GM23338 (cell line): ENCODE measurements at places on chromosomes 6 and 20. TPM values are rescaled to one million over a fixed set of nuclear protein-coding genes. Genes with fewer than 3 reads are reported as not detected.

DNA sequence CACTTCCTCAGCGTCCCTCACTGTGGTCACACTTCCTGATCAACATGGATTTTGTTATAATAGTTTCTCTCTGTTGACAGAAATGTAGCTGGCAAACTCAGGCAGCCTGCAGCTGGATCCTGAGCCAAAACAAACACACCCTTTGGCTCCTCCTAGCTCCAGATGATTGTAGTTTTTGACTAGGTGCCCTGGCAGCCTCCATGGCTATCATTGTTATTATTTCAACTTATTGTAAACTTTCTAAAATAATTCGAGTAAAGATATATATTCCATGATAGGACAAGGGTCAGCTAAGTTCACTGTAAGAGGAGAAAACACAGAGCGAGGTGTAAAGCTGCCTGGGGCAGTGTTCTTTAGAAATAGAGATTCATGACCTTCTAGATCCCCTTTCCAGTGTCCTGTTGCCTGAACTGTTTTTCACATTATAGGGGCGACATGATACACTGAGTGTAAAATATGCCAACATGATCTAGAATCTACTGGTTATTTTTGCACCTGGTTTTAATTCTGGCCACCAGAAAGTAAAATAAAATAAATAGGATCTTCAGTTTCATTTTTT is 98.2 kb upstream of the HDGFL1 start:
- peak; percentile 5 for DNase-seq
- no peak overlapping the region for H3K4me3 ChIP-seq
- H3K36me3 ChIP-seq: no peaks in the 10 kb centered on the region
- H3K4me1 ChIP-seq: 0 out of 2 replicates have a peak, but pooled peaks cover 3% of the 10 kb centered on the region
- 0 out of 2 replicates have a peak overlapping the region, but pooled peaks have one; percentile 30 for H3K27ac ChIP-seq
- no peaks in the 10 kb centered on the region for H3K27me3 ChIP-seq

DNA sequence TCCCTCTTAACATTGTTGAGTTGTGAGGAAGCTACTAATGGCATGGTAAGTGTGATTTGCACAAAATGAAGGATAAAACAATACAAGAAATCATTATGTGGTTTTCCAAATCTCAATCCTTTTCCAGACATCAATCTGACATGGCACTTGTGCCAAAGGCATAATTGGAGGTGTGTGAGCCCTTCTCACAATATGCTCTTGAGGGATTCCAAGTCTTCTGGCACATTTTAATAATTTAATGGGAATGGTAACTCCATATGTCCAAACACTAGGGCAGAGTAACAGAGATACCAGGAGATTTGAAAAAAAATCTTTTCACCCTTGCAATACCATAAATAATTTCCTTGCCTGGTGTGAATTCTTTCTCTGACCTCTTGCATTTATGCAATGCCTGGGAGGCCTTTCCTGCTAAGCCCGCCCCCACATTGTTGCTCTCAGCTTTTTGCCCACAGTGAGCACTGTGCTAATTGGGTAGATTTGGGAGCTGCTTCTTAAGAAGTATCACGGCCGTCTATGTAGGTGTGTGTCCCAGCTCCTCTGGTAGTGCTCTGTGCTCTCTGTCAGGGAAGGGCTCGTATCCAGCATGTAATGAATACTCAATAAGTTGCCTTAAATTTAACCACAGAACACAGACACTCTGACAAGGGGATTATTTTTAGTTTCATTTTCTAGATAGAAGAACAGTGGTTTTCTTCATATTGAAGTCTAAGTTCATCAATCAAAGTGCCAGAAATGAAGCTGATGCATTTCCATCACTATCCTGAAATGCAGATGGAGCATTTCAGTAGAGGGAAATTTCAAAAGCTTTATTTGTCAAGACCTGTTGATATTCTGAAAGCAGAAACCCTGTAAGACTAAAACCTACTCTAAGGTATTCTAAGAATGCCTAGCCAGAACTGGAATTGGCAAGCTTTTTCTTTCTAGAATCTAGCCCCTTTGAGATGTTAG is 54.4 kb upstream of the CEP85L start:
- H3K36me3 ChIP-seq: no peaks in the 10 kb centered on the region
- peak overlapping the region; percentile 71 for H3K27ac ChIP-seq
- H3K4me1 ChIP-seq: peaks cover 43% of the 10 kb centered on the region
- no peak overlapping the region for H3K4me3 ChIP-seq

KIF6 gene
- total RNA-seq: 0.87 and 1.7 TPM in 2 replicates

DNA sequence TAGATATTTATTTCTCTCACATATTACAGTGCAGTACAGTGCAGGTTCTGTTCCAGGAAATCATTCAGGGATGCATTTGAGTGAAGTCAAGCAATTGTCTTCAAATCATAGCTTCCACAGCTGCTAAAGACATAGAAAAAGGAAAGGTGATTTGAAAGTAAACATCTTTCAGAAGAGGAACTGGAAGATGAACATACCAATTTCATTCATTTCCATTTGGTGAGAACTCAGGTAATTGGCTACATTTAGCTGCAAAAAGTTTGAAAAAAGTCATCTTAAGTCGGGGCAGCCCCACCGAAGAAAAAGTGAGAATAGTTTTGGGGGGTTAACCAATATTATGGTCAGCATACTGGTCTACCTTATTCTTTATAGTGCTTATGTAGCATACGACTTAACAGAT is 61.4 kb upstream of the IL20RA start:
- H3K4me3 ChIP-seq: no peak overlapping the region
- H3K27me3 ChIP-seq: no peaks in the 10 kb centered on the region
- no peak overlapping the region for H3K27ac ChIP-seq
- DNase-seq: no peak

DNA sequence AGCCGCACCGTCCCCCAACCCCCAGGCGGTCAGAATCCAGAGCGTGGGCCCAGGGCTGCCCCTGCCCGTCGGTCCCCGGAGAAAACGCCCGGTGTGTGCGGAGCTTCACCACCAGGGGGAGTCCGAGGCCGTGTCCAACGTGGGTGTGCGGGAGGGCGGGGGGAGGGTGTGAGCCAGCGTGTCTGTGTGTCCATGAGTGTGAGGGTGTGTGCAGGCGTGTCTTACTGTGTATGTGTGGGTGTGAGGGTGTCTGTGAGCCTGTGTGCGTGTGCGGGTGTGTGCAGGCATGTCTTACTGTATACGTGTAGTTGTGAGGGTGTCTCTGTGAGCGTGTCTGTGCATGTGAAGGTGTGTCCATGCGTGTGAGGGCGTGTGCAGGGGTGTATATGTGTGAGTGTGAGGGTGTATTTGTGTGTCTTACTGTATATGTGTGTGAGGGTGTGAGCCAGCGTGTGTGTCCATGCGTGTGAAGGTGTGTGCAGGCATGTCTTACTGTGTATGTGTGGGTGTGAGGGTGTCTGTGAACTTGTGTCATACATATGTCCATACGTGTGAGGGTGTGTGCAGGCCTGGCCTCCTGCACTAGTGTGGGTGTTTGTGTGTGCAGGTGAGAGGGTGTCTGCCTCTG is 24.6 kb upstream of the GATA5 start:
- H3K4me1 ChIP-seq: peaks cover 5% of the 10 kb centered on the region; the same call in 1 of the 2 replicates
- H3K27me3 ChIP-seq: no peaks in the 10 kb centered on the region
- no peaks in the 10 kb centered on the region for H3K36me3 ChIP-seq
- peak; percentile 84 for DNase-seq
- H3K27ac ChIP-seq: no peak overlapping the region
- no peak overlapping the region for H3K4me3 ChIP-seq

DNA sequence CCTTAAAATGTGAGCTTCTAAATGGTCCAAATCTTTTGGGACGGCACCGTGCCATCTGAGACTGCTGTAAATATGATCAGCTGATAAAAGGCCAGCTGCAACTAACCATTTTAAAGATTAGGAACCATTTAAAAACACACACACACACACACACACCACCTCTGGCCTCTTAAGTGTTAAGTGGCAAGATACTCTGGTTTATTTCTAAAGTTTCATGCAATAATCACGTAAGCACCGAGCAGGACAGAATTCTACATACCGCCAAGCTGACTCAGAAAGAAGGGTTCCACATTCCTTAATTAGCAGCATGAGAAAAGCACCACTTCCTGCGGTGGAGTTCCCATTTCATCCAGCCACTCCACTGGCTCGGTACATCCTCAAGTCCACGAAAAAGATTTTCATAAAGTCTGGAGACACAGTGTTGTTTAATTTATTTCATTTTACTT is 17.8 kb upstream of the ZNF217 start:
- H3K4me3 ChIP-seq: no peak overlapping the region
- no peaks in the 10 kb centered on the region for H3K27me3 ChIP-seq
- no peaks in the 10 kb centered on the region for H3K36me3 ChIP-seq
- peak overlapping the region; percentile 75; the same call in 1 of the 2 replicates for H3K27ac ChIP-seq
- peaks cover 39% of the 10 kb centered on the region for H3K4me1 ChIP-seq
- peak; percentile 78 for DNase-seq

DNA sequence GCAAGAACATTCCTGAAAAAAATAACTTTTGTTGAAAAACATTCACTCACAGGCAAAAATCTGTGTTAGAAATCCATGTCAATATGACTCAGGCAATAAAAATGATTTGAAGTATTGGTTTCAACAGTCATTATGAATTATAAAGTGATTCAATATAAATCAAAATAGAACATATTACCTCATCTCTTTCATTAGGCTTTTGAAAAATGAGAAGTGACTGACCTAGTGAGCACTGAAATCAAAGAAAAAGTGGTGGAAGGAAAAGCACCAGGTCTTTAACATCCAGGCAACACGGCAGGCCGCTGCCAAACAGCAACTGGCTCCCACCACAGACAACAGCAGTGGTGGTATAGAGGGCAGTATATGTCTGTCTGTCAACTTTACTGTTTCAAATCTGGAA is 68.9 kb downstream of the MAN1A1 start:
- no peak for DNase-seq
- H3K36me3 ChIP-seq: no peaks in the 10 kb centered on the region
- no peaks in the 10 kb centered on the region for H3K4me1 ChIP-seq
- no peak overlapping the region for H3K27ac ChIP-seq
- no peak overlapping the region for H3K4me3 ChIP-seq

OR2B6 gene
- total RNA-seq: not detected in 2 replicates

DNA sequence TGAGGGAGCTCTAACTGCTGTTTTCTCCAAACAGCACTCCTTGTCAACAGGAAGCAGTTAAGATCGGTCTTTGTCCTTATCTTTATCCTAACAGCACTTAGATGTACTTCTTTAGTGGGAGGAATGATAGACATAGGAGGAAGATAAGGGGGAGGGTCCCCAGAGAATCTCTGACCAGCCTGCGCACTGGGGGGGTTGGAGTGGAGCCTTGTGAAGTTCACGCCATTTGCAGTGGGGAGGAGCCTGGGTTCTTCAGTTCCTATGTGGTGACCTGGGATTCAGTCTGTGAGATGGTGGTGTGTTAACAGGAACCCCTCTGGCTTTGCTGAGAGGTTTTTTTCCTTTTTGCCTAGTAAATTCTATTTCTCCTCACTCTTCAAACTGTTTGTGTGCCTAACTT is 18.1 kb upstream of the ASCC3 start:
- H3K36me3 ChIP-seq: peaks cover 22% of the 10 kb centered on the region; the same call in 1 of the 2 replicates
- H3K27me3 ChIP-seq: no peaks in the 10 kb centered on the region
- no peak overlapping the region for H3K27ac ChIP-seq
- DNase-seq: no peak
- H3K4me3 ChIP-seq: no peak overlapping the region

DNA sequence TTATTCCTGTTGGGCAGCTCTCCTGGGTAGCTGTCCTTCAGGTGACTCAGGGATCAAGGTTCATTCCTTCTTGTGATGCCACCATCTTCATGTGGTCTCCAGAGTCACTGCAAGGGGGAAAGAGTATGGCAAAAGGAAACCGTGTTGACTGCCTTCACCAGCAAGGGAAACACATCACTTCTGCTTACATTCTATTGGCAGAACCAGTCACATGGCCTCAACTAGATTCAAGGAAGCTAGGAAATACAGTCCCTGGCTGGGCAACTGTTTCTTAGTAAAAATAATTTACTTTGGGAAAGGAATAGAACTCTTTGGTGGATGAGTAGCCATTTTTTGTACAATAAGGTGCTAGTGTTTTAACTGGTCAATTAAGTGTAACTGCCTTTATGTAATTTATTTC is 5.3 kb downstream of the ANKRD6 start:
- H3K27ac ChIP-seq: no peak overlapping the region
- H3K4me3 ChIP-seq: no peak overlapping the region
- no peak for DNase-seq
- peaks cover 40% of the 10 kb centered on the region for H3K27me3 ChIP-seq
- no peaks in the 10 kb centered on the region for H3K36me3 ChIP-seq
- peaks cover 14% of the 10 kb centered on the region for H3K4me1 ChIP-seq

GMPR gene
- total RNA-seq: 0.35 and 1.3 TPM in 2 replicates

C6orf58 gene
- not detected in 2 replicates for total RNA-seq

SLC17A3 gene
- 0.27 TPM in 1 of 2 replicates, not detected in the other for total RNA-seq

GTSF1L gene
- total RNA-seq: not detected in 2 replicates

DNA sequence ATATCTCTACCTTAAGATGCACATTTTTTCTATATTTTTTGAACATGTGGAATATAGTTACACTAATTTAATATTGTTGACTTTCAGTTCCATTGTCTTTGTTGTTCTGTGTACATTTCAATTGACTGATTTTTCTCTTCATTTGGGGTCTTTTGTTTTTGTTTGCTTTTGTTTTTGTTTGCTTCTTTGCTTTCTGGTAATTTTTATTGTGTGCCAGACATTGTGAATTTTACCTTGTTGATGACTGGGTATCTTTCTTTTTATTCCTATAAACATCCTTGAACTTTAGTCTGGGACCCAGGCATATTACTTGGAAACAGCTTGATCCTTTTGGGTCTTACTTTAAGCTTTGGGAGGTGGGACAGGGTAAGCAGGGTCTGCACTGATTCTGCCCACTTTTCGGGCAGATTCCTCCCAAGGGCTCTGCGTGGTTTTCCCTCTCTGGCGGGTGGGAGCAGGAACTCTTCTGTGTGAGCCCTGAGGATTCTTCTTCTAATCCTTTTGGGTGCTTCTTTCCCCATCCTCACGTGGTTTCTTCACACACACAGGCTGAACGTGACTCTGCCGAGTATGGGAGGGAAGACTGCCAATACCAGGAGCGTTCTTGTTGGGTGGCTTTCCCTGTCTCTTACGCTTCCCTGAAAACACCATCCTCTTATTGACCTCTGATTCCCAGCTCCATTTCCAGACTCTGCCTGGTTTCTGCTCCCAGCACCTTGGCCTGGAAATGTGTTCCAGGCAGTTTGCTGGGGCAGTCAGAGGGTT is 200.5 kb downstream of the ARID1B start:
- H3K4me3 ChIP-seq: no peak overlapping the region
- no peak for DNase-seq
- H3K27ac ChIP-seq: peak overlapping the region; percentile 64; the same call in 1 of the 2 replicates
- H3K36me3 ChIP-seq: no peaks in the 10 kb centered on the region

TNFRSF6B gene
- 0.28 and 3.8 TPM in 2 replicates for total RNA-seq

GRCh38 chr6:113742342-113742741 is 114.8 kb upstream of the MARCKS start:
- no peaks in the 10 kb centered on the region for H3K27me3 ChIP-seq
- H3K27ac ChIP-seq: no peak overlapping the region
- no peaks in the 10 kb centered on the region for H3K36me3 ChIP-seq
- DNase-seq: no peak
- no peaks in the 10 kb centered on the region for H3K4me1 ChIP-seq
